Right cardiac atrium (tissue), 5 donors: ENCODE measurements at places on chromosomes 3 and 15. TPM values are rescaled to one million over a fixed set of nuclear protein-coding genes. Genes with fewer than 3 reads are reported as not detected.

GRCh38 chr3:63819151-63819398 is at the start of gene C3orf49:
Gene C3orf49 (plus strand): TSS chr3:63819299. CDS start chr3:63819472, 173 bp downstream.
- DNase-seq: no peak

- DNase-seq: no peak
Measured at GRCh38 chr15:62935300-62936081, 107.1 kb upstream of the TPM1 start.

DNA sequence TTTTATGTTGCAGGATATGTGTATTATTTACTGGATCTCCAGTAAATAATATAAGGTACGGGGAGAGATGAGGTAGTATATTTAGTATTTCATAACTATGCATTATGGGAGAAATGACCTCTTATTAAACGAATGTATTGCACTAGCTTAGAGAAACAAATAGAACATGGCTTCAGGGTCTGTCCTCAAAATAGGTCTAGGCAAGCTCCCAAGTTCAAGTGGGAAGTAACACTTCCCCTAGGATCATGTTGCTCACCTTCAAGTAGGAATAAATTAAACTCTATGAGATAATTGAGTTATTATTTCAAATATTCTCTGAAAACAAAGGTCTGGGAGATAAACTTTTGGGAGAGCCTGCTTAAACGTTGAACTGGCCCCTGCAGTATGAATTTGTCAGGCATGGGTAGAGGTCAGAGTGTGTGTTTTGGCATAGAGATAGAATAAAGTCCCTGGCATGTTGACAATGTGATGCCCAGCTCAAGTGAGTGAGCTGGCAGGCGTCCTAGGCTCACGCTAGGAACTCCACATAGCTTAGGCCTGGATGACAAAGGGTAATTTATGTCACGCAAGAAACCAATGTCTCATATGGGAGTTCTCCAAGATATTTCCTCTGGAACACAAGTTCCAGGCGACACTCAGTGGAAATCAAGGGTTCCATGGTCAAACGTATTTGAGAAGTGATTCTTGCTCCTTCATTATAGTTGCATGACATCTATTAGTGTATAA is 236.8 kb downstream of the CACNA2D3 start:
- peak; percentile 82 for DNase-seq

- DNase-seq: no peak
Measured at GRCh38 chr15:87579537-87579936, 677.0 kb downstream of the NTRK3 start.

DNA sequence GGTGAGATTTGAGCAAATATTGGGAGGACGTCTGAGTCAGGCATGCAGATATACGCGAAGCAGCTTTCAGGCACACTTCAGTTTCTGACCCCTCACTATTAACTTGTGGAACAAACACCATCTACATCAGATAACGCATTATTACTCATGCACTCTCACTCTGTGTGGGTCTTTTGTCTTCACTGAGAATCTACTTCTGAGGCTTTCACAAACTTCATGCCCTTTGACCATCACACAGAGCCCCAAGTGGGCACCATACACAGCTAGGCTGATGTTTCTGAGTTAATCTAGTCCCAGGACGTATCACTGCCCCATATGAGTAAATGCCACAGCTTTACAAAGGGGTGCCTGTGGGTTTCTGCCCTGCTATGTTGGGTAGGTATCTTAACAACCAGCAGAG is 39.6 kb upstream of the IP6K2 start:
- no peak for DNase-seq

DNA sequence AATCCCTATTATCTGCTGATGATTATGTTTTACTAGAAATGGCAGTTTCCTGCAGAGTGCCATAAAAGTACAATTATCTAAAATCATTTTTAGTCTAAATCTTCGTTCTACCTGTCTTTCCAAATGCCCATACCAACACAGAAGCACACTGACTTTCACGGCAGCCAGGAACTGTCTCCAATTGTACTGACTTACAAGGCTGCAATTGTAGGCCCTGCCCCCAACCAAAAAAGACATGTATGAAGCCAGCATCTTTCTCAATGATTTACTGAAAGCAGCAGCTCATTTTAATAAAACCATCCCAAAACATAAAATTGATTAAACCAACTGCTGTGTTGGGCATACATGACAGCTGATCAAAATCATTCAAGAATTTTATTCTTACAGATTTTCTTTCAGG is 119.0 kb downstream of the TBC1D5 start:
- no peak for DNase-seq

DNA sequence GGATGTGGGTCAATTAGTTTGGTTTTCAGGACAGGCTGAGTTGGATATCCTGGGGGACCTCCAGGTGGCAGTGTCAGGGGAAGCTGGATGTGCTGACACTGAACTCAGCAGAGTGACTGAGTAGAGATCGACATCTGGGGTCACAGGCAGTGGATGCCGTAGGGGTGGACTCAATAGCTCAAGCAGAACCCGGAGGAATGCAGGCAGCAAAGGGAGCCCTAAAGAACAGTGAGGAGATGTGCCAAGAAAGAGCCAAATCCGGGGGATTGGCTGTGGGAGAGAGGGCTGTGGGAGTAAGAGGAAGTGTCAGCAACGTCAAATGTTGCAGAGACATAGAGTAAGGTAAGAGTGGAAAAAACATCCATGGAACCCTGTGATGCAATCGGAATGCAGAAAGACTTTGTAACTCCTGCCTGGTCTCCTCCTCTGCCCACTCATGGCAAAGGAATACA is 11.6 kb downstream of the CCR5AS start:
- DNase-seq: no peak

- DNase-seq: no peak
Measured at GRCh38 chr3:196948442-196949284, 6.3 kb upstream of the NCBP2 start.

DNA sequence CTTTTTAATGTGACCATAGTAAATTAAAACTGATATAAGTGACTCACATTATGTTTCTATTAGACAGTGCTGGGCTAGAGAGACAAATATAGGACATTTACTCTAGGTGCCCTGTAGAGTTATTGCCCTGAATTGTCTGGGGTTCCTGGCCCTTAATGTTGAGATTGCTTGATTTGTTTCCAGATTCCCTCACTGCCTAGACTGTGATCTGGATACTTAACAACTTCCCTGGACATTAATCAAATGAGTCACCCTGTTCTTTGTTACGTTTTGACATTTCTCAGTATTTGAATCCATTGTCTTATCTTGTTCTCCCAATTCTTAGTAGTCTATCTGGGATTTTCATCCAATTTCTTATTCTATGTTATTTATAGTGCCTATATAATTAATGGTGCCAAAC is 65.8 kb downstream of the DTWD1 start:
- DNase-seq: no peak

GRCh38 chr15:42670451-42670850 is 66.5 kb downstream of the CDAN1 start:
- DNase-seq: no peak

- no peak for DNase-seq
Measured at GRCh38 chr15:39535466-39535865, 45.4 kb upstream of the THBS1 start.

DNA sequence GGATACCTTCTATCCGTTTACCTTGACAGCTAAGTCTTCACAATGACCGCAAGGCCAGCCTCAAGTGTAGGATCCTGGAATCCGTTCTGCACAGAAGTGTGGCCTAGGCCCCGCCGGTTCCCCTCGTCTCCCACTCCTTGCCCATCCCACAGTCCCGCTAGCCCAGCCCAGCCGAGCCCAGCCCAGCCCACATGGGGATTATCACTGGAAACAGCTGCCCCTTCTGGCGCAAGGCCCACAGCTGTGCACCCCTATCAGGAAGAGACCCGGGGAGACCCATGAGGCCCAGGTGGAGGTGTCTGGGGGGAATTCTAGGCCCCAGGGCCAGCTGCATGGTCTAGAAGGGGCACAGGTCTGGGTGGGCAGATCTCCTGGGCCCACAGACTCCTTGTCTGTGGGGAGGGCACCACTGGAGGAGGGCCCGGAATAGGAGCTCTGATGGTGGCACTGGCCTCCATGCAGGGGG is 27.9 kb upstream of the KLF13 start:
- peak; percentile 51 for DNase-seq

- no peak for DNase-seq
Measured at GRCh38 chr3:42725454-42725853, 22.9 kb upstream of the HHATL start.

- no peak for DNase-seq
Measured at GRCh38 chr3:136860541-136860940, 1.5 kb upstream of the NCK1 start.

DNA sequence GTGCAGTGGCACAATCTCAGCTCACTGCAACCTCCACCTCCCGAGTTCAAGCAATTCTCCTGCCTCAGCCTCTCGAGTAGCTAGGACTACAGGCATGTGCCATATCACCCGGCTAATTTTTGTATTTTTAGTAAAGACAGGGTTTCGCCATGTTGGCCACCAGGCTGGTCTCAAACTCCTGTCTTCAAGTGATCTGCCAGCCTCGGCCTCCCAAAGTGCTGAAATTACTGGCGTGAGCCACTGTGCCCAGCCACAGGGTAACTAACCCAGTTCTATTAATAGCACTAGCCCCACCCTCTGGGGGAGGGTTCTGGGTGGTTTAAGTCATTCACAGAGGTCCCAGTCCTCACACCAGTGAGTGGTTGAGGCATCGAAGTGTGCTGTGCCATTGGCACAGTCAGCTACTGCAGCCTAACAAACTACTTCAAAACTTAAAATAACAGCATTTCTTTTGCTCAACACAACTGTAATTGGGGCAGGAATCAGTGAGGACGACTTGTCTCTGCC is 44.0 kb downstream of the RHCG start:
- DNase-seq: no peak

DNA sequence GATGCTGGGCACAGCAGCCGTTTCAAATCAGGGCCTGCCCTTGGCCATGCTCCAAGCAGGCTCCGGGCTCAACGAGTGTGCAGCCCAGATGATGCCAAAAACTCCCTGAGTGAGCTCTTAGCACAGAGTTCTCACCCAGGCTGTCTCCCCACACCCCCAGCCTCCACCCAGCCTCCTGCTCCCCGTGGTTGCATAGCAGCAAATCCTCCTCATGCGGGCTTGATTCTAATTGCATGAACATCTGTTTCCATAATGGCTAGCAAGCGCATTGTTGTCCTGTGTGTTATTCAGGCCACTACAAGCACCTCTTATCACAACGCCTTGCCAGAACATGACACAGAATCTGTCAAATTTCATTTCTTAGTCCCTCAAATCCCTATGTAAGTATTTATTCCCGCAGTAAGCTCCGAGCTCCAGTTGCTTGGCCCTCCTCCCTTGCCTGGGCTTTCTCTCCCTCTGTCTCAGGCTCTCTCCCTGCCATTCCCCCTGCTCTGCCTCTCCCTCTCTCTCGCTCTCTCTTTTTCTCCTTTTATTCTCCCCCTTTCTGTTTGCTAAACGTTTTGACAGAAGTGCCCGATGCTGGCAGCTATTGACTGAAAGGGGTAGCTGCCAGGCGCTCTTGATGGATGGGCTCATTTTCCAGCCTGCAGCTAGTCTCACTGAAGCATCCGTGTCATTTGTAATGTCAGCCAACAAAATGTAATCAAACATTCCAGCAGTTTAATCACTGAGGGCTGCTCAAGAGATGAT is 306.5 kb downstream of the IL20RB start:
- DNase-seq: peak; percentile 89

The EAF2 gene
- total RNA-seq: 4.4 TPM

The CDC25A gene
- 1.0 TPM for total RNA-seq

The ARHGEF3 gene
- 10.0 TPM for total RNA-seq

The CAPN7 gene
- 28.9 TPM for total RNA-seq

The GOLGA6D gene
- not detected for total RNA-seq

The LRRIQ4 gene
- not detected for total RNA-seq
